ENCODE measurements at places on chromosomes 7 and 10.

GRCh38 chr7:93108003-93108402 lies 9.8 kb downstream of the SAMD9 start:
- DNase-seq: no peak

DNA sequence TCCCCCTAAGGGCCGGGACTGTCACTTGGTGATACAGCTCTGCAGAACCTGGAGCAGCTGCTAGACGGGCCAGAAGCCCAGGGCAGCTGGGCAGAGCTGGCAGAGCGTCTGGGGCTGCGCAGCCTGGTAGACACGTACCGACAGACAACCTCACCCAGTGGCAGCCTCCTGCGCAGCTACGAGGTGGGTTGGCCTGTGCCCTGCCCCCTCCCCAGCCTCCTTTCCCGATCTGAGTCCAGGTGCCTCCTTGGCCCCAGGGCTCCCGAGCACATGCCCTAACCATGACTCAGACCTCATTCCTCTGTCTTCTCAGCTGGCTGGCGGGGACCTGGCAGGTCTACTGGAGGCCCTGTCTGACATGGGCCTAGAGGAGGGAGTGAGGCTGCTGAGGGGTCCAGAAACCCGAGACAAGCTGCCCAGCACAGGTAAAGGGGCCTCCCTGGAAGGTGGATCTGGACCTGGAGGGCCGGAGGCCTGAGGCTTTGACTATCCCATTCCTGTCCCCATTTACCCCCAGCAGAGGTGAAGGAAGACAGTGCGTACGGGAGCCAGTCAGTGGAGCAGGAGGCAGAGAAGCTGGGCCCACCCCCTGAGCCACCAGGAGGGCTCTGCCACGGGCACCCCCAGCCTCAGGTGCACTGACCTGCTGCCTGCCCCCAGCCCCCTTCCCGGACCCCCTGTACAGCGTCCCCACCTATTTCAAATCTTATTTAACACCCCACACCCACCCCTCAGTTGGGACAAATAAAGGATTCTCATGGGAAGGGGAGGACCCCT lies 6.4 kb downstream of the NFKB2 start:
- DNase-seq: no peak

DNA sequence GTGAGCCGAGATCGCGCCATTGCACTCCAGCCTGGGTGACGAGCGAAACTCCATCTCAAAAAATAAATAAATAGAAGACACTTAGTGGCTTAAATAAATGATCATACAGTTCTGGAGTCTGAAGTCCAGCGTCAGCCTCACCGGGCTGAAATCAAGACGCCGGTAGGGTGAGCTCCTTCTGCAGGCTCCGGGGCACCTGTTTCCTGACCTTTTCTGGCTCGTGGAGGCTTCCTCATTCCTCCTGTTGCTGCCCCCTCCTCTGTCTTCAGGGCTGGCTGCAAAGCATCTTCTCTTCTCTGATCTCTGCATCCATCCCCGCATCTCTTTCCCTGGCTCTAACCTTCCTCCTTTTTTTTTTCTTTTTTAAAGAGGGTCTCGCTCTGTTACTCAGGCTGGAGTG lies 32.8 kb downstream of the LIMK1 start:
- no peak for DNase-seq

GRCh38 chr7:30771880-30772425 lies 736 bp downstream of the MINDY4 start:
- DNase-seq: no peak

GRCh38 chr7:7731732-7732131 lies 13.3 kb upstream of the RPA3 start:
- no peak for DNase-seq

- DNase-seq: no peak
Observed at GRCh38 chr10:107215681-107216080, 51.2 kb upstream of the SORCS1 start.

DNA sequence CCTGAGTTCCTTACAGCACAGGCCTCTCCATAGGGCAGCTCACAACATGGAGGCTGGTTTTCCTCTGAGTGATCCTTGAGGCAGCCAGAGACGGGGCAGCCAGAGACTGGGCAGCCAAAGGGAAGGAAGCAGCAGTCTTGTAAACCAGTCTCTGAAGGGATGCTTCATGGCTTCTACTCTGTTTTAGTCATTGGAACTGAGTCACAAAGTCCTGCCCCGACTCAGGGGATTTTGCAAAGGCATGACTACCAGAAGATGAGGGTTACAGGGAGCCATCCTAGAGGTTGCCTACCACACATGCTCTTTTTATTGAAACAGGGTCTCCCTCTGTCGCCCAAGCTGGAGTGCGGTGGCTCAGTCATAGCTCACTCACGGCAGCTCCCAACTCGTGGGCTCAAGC lies 44.4 kb upstream of the COMMD3 start:
- no peak for DNase-seq

DNA sequence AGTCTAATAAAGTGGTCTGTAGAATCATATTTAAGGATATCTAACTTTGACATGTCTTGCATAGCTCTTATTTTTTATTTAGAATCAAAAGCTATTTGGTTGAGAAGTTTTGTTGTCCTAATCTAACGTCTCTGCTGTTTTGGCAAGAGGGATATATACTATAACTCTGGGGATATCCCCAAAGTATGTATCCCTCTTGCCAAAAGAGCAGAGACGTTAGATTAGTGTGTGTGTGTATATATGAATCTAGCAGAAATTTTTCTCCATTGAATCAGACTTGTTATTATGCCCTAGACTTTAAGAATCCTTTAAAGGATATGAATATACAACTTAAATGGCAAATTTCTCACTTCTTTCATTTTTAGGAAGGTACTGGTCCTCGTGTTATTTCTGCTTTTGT lies 9.6 kb downstream of the SMC3 start:
- DNase-seq: no peak

DNA sequence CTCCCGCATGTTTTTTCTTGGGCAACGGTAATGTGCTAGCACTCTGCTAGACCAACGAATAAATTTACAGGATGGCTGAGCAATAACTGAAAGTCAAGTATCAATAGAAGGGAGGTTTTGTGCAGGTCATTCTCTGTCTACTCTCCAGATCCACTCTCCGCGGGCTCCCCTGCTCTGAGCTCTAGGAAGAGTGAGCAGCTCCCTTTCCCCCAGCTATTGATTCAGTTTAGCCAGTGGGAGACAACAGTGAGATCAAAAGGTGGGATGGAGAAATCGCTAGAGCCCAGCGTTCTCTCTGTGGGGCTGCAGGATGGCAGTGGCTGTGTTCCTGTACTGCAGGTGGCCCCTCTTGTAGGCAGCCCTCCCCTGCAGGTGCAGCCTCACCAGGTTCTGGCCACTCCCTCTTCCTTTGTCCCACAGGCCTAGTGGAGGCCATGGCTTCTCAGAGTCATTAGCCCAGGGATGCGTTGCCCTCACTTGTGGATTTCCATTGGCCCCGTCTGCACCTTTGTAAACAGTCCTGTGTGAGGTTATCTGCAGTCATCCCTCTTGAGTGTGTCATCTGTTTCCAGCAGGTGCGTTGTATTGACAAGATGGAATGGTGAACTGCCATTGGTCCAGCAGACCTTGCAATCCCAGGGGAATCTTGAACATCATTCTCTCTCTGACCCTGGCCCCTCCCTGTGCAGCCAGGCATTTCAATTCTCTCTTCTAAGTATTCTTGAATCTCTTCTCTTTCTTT lies 11.1 kb downstream of the MSRB2 start:
- DNase-seq: no peak

- peak; percentile 87 for DNase-seq
Observed at GRCh38 chr7:29194594-29195427, at the start of gene CHN2. Gene CHN2, plus strand, starts transcription at chr7:29194775.

DNA sequence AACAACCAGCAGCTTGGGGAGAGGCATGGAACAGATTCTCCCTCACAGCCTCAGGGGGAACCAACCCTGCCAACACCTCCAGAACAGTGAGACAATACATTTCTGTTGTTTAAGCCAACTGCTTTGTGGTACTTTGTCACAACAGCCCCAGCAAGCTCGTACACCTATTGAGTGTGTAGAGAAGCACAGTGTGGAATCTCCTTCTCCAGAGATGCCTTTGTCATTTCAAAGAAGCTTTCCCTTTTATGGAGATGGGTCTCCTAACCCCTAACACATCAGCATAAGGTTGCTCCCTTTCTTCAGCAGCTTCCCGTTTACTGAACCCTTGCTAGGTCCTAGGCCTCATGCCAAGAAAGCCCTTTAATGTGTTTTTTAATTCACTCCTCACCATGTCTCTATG lies 60.7 kb upstream of the AGK start:
- no peak for DNase-seq

DNA sequence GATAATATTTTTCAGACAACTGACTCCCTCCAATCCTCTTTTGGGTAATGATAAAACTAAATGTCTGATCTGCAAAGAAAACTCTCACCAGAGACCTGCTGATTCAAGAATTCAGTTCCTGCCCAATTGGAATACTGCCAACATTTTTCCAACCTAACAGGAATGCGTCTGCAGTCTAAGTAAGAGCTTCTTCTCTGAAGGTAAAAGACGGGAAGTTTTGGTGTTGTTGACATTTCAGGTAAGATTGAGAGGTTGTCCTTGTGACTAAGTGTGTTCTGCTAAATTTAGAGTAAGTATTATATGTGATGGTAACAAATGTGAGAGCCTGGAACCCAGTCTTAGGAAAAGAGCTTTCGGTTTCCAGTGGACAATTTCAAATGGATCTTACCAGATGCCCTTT lies 17.6 kb downstream of the IFIT5 start:
- no peak for DNase-seq

DNA sequence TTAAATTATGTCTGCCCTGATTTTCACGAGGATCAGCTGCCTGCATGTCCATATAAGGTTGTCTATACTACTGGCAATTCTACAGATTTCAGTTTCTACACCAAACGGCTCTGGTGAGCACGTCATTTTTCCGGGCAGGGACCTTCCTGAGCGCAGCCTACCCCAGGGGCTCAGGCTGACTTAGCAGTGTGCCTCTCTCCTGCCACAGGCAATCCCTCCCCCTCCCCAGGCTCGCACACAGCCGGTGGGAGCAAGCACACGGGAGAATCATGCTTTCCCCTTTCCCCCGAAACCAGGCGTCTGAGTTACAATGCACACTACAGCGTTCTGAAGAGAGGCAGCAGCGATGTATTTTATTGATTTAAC lies 1.7 kb downstream of the KLF6 start:
- peak; percentile 79 for DNase-seq

DNA sequence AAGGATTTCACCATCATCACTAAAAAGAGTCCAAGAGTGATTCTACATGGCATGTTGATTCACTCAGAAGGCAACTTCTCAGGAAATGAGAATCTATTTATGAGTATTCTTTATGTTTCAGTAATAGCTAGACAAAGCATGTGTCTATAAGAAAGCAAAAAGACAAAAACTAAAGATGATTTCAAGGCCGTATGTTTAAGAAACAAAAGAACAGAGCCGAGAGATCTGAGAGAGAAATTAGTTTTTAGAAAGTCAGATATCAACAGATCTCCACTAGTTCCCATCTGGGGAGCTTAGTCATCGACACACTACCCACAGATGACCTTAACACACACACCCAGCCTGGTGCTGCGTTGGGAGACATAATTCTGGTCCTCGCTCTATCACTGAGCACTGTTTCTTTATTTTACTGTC lies 21.0 kb downstream of the PIP4K2A start:
- no peak for DNase-seq

DNA sequence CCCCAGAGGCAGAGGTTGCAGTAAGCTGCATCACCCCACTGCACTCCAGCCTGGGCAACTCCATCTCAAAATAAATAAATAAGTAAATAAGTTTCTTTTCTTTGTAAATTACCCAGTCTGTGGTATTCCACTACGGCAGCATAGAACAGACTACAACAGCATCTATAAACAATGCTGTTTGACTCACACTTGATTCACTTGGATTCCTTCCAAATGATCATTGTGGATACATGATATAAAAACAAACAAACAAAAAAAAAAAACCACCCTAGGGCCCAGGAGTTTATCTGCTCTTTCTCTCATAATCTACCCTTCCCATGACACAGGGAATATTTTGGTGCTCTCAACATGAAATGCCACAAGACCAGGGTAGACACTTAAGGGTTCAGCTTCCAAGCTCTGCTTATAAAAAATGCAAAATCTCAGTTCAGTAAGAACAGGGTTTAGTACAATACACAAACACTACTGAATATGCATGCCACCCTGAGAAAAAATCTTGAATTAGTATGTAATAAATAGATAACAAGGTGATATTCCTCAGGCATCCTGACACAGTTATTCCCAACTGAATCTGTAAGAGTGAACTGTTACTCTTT lies 200.9 kb downstream of the FAM107B start:
- no peak for DNase-seq

GRCh38 chr10:27512548-27512947 lies 8.4 kb downstream of the RAB18 start:
- DNase-seq: no peak

DNA sequence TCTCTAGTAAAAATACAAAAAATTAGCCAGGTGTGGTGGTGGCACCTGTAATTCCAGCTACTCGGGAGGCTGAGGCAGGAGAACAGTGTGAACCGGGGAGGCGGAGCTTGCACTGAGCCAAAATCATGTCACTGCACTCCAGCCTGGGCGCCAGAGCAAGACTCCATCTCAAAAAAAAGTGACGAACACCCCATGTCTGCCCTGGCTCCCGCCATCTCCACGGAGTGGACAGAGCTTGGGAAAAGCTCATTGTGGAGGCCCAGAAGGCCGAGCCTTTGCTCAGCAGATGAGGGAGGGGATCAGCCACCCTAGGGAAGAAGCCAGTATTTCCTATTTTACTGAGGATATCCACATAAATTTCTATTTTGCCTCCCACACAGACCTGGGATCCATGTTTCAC lies 136.8 kb downstream of the DIP2C start:
- DNase-seq: no peak
